ENCODE measurements at places on chromosomes 7 and 10. TPM values are rescaled to one million over a fixed set of nuclear protein-coding genes. Genes with fewer than 3 reads are reported as not detected.

GRCh38 chr10:123428391-123428790 is 237.8 kb upstream of the GPR26 start:
- no peak for DNase-seq

DNA sequence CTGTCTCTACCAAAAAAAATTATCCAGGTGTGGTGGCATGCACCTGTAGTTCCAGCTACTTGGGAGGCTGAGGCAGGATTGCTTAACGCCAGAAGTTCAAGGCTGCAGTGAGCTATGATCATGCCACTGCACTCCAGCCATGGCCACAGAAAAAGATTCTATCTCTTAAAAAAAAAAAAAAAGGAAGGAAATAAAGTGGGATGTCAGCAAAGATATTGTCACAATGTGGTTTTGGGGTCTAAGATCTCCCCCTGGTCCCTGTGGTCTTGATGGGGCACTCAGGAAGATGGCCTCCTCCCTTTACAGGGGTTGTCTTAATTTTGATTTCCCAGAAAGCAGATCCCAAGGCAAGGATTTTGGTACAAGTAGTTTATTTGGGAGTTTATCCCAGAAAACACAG is 7.4 kb upstream of the KAZALD1 start:
- no peak for DNase-seq

DNA sequence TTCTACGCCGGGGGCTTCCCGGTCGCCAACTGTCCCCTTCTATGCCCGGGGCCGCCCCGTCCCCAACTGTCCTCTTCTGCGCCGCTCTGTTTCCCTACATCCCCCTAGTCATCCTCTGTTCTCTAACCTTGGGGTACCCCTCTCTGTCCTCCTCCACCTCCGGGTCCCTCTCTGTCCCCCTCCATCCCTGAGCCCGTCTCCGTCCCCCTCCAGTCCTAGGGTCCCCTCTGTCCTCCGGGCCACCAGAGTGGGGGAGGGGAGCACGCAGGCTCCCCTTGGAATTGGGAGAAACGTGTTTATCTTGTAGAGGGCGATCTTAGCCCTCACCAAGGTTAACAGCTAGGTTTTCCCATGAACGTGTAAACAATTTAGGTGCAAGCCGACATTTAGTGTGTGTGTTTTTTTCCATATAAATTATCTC is 852 bp upstream of the KLF6 start:
- DNase-seq, result no peak

GRCh38 chr10:59904426-59905065 is 1.8 kb downstream of the CCDC6 start:
- no peak for DNase-seq

DNA sequence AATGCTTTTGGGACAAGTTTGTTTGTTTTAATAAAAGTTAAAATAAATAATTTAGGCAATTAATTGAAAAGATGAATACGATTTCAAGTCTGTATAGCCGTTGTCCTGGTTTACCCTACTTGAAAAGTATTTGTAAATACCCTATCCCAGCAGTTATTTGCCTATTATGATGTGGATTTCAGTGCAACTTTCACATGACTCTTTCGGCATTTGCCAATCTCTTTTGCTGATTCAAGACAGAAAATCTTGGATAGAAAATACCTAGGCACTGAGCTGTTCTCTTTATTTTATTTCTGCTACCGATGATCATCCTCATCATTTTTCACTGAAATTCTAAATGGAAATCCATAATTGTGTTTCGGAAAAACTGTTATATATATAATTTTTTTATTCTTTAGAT is 125.9 kb upstream of the FZD8 start:
- DNase-seq, result no peak

DNA sequence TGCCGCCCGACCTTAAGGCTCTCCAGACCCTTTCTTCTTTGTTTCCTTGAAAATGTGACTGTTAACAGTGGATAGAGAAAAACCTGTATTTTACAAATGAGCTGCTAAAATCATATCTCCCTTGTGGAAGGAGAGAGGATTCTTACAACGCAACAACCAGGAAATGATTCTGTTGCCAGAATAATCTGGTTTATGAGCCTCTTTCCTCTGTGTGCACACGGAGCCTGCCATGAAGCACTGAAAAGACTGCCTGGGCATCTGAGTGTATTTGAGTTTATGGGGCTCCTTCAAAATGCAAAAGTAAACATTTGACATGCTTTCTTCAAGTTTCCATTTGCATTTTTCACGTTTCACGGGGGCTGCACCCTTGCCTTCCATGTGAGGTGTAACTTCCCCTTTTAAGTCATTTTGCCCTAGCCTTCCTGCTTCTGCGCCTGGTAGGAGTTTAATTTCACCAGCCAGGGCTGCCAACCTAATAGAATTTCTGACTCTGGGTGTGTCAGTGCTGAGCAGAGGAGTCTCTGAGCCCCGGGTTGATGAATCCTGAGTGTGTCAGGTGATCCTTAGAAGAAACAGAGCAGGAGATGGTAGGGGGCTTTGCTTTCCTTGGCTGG is 101.2 kb downstream of the GRB10 start:
- DNase-seq, result no peak

The PTPRZ1 gene
- total RNA-seq, result not detected

DNA sequence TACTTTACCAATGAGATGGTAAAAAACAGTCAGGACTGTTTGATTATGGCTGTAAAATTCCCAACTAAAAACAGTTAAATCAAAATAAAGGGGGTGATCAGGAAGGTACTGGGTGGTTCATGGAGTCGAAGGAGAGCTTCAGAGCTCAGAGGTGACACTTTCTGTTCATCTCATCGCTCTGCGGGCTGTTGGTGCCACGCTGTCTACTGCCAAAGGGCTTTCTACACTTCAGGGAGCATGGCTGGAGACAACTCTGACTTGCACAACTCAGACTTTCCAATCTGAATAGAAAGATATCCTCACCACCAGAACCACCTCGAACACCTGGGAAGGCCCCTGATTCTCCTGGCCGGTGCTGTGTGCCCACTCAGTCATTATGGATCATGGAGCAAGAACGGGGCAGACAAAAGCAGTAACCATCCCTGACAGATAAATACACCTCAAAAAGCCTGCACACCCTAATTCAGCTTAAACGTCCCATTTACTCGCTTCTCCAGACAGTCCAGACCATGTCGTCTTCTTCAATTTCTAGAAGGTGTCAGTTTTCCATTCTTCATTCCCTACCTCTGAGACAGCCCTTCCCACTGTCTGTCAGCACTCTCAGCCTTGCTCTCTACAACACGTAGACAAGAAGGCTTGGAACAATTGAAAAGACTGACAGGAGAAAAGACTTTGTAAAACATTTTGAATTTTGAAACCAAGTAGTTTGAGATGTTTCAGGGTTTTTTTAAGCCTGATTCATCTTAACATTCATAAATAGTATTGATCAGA is 348.7 kb upstream of the NFE2L3 start:
- DNase-seq, result no peak

The FAM25A gene
- not detected for total RNA-seq

DNA sequence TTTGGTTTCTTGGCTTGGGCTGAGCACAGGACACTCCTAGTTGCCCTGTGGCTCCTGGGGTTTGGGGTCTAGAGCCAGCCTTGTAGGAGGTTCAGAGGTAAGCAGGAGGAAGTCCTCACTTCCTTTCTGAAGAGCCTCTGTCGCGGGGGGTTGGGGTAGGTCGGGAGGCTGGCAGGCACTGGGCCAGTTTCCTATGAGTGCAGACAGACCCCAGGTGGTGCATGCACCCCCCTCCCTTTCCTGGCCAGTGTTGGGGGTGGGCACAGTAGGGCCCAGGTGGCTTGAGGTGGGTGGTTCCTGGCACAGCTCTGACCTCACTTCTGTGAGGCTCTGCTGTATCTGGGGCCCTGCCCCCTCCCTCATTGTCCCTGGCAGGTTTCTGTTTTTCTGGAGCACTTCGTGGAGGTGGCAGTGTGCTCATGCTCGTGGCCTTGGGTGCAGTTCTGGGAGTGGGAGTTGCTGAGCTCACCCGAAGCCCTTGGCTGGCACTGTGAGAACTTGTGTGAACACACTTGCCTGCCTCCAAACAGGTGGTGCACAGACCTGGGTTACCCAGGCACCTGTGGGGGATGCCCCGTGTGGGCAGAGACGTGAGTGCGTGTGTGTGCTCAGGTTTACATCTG is 1.8 kb downstream of the PALD1 start:
- no peak for DNase-seq

DNA sequence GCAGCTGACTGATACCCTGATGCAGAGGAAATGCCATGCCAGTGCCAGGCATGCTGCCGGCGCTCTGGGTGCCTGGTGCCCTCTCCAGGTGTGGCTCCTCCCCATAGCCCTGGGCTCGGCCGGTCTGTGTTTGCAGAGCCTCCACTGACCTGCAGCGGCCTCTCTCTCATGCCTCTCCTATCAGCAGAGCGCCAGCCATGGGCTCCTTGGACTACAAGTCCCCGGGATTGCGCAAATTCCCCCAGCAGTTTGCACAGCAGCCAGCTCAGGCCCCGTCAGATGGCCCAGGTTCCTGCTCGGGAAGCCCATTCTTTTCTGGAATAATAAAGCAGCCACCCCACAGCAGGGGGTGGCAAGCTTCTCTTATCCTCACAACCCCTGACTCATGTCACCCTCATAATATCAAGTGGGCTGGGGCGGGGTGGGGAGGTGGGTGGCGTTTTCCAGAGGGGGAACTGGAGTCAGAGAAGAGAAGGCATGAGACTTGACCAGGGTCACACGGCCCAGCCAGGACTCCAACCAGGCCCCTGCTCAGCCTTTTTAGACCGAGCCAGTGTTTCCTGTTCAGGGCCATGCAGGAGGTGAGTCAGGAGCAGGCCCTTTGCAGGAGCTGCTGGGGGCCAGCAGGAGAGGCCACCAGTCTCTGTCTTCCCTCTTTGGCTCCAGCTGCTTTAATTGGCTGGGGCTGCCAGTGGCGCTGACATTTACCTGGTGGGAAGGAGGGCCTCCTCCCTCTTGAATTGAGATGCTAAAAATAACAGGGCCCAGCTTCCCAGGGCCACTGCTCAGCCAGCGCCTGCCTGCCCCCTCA is 58.6 kb downstream of the ZMIZ1 start:
- no peak for DNase-seq

The RAPGEF5 gene
- total RNA-seq, result 0.32 TPM

- DNase-seq, result no peak
Measured at GRCh38 chr10:1548146-1548545, 189.2 kb downstream of the ADARB2 start.

The KCNIP2 gene
- total RNA-seq, result 2.3 TPM

The UCMA gene
- total RNA-seq, result not detected

The PDIA4 gene
- 40.3 TPM for total RNA-seq

The DRGX gene
- not detected for total RNA-seq

The ENKUR gene
- not detected for total RNA-seq

DNA sequence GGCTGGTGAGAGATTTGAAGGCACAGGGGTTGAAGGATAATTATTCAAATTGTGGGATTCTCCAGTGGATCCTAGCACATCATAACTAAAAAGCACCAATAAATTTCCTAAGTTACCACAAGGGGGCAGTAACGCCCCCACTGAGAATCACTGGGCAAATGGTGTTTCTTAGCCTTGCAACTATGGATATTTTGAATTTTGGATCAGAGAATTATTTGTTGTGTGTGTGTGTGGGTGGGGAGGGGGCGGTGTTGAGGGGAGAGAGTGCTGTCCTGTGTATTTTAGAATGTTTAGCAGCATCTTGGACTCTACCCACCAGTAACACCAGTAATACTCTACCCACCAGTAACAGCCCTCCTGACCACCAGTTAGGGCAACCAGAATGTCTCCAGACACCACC is 63.3 kb upstream of the PRKG1 start:
- no peak for DNase-seq

GRCh38 chr7:154987571-154987970 is 15.4 kb downstream of the PAXIP1 start:
- no peak for DNase-seq

- no peak for DNase-seq
Measured at GRCh38 chr7:81769891-81770727, at the start of gene HGF. Gene HGF, minus strand, starts transcription at chr7:81770047. Its CDS starts 76 bp downstream, at chr7:81769971.
